NCI-H226 (cell line): ENCODE measurements at places on chromosomes 2 and 18.

- DNase-seq: no peak
Observed at GRCh38 chr2:105756435-105756834, 11.7 kb downstream of the NCK2 start.

GRCh38 chr2:42928692-42929545 lies 136.5 kb upstream of the HAAO start:
- no peak for DNase-seq

DNA sequence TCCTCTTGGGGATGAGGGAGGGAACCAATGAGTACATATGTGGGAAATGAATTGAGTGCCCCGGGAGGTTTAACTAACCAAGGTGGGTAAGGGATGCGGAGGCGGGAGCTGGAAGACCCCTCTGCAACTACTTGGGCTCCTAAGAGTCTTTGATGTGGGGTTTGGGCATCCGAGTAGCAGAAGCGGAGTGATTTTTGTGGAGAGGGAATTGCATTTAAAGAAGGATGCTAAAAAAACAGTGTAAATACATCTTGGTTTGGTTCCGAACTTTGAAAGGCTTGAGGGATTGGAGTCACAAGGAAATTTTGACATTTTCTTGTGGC lies 215.7 kb downstream of the MCFD2 start:
- DNase-seq: no peak

DNA sequence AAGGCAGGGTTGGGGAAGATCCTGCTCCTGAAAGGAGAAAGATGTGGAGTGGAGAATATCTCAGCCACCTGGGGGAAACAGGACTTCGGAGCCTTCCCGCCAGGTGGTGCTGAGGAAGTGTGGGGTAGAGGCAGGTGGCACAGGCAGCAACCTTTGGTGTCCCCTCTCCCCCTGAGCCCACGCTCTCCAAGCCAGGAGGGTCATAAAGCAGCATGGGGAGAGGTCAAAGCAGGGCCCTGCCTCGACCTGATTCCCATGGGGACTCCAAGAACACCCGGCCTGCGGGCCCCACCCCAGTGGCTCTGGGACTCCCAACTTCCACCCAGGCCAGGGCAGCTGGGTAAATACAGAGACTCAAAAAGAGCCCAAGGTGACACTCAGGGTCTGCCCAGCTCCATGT lies 54.3 kb upstream of the SLC66A3 start:
- DNase-seq: no peak

- DNase-seq: no peak
Observed at GRCh38 chr2:166519391-166519962, 25.4 kb upstream of the SCN7A start.

- DNase-seq: no peak
Observed at GRCh38 chr18:50203801-50204604, 9.1 kb upstream of the MYO5B start.

- peak; percentile 14 for DNase-seq
Observed at GRCh38 chr2:42095923-42096408, 48.1 kb downstream of the PKDCC start.

GRCh38 chr2:9768388-9768787 lies 74.9 kb upstream of the TAF1B start:
- no peak for DNase-seq

DNA sequence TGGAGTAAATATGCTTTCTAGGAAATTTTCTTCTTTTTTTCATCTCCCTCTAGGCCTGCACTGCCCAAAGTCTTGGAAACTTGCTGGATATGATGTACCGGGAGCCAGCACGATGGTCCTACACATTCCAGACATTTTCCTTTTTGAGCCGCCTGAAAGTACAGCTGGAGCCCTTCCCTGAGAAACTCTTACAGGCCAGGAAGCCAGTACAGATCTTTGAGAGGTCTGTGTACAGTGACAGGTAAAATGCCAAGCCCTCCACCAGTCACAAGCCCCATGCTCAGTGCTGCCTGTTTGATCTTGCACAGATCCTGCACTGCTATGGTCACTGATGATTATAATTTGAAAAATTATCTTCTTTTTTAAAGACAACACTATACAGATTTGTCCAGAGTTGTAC lies 20.0 kb downstream of the DGUOK start:
- DNase-seq: no peak

GRCh38 chr2:3602553-3603339 lies 7.8 kb downstream of the COLEC11 start:
- no peak for DNase-seq

GRCh38 chr2:3036432-3037125 lies 341.0 kb downstream of the EIPR1 start:
- no peak for DNase-seq

DNA sequence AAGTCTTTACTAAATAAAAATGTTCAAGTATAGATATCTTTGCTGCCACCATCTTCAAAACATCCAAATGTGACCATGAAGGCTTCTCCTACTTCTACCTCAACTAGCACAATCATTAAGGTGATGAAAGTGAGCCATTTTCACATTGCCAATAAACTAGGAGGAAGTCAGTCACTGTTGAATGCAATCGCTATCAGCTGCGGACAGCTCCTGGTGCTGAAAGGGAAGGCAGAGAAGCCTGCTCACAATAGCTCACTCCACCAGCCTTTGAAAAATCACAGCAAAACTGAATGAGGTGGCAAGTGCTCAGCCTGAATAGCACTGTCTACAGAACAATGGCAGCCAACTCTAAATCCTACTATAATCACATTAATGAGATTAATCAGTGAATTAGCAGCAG lies 2.2 kb downstream of the MYT1L start:
- DNase-seq: no peak

DNA sequence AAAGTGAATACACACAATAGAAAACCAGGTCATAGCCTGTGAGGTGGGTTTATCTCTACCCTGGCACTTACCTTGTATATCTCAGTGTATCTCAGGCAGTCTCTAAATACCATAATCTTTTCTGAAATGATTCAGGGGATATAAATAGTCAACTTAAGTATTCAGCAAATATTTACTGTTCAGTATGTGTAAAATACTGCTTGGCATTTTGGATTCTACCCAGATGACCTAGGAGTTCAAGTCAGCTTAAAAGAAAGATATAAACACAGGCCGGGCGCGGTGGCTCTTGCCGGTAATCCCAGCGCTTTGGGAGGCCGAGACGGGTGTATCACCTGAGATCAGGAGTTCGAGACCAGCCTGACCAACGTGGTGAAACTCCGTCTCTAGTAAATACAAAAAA lies 23.8 kb downstream of the GRHL1 start:
- DNase-seq: peak; percentile 64

DNA sequence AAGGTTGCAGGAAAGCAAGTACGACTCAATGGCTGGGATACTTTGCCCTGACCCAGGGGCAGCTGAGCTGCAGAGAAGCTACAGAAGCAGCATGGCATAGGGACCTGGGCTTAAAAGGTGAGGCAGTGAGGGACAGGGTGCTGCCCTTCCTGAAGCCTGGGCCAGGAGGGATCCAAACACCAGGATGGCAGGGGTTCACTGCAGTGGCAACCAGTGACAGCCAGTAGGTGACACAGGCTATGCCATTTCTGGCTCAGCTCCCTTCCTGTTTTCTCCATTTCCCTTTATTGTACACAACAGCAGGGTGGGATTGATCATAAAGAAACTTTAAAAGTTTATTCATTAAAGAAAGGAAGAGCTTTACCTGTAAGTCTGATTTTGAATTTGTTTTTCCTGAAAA lies 48.8 kb downstream of the CABYR start:
- no peak for DNase-seq

DNA sequence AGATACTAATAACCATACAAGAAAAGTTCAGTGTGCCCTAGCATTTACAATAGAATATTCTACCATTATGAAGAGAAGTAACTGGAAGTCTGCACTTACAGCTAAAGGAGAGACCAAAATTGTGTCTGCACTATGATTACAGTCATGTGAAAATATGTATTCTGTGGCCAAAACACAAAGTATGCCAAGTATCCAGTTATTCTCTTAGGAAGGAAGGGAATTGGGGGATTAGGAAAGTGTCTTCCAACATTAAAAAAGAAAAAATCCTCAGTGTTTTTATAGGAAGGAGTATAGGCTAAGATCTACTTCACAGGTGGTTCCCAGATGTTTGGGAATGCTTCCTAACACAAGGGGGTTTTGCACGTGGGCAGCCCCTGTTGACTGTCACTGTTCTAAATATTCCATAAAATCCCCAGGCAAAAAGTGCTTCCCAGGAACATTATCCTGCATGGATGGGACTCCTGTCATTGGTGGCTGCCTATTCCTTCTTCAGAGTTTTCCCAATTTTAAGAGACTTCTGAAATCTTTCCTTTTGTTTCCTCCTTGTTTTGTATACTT lies 180.2 kb upstream of the KLHL29 start:
- DNase-seq: no peak

- no peak for DNase-seq
Observed at GRCh38 chr2:230158468-230158867, 61.3 kb downstream of the SP110 start.

DNA sequence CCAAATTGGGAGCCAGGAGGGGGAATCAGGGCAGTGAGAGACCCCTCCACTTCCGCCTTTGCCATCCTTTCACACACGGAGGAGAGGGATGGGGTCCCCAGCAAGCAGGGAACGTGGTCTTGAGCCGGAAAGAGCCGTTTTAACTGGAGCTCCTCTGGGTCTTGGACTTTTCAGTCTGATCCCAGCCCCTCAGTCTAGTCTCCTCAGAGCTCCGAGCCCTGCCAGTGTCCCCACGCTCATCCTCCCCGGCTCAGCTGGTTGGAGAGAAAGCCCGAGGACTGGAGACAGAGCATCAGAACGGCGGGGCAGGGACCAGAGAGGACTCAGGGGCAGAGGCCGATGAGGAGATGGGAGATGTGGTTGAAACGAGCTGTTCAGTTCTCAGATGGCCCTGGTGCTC lies 26.1 kb upstream of the OTOF start:
- no peak for DNase-seq

- peak; percentile 80 for DNase-seq
Observed at GRCh38 chr2:101617188-101617587, 80.3 kb upstream of the MAP4K4 start.

- DNase-seq: no peak
Observed at GRCh38 chr2:203809991-203810510, 57.5 kb upstream of the CTLA4 start.
